Midbrain (tissue), 1 donor: ENCODE measurements at places on chromosomes 11 and 22.
A peak's percentile ranks its signal among the peaks of the same experiment; 100 is the strongest.

GRCh38 chr11:76152741-76153570 is 53.3 kb downstream of the WNT11 start:
- DNase-seq = no peak

DNA sequence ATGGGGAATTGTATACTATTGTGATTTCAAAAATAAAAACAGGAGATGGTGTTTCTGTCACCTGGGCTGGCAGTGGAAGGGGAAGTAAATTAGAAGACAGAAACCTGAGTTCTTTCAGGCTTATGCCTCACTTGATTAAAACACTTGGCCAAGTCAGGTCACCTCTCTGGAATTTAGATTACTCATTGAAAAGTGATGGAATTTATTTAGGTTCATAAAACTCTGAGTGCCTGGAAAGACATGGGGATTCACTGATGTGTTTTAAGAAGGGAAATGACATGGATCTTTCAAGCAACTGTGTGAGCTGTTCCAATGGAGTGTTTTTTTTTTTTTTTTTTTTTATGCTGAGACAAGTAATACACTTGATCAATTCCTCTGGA is 400.1 kb downstream of the TMEM135 start:
- DNase-seq = no peak

DNA sequence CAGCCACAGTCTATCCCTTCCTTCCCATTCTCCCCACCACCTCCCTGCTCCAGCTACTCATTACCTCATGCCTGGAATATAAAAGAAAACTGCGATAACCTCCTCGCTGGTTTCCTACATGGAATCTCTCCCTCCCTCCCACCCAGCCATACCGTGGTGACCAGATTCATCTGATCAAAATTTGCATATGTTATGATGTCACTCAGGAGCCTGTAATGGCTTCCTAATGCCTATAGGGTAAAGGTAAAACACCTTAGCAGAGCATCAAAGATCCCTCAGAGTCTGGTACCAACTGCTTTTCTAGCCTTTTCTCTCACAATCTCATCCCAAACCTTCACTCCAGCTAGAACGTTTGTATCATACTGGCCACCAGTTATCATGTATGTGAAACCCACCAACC is 19.6 kb downstream of the RTN4RL2 start:
- no peak for DNase-seq

DNA sequence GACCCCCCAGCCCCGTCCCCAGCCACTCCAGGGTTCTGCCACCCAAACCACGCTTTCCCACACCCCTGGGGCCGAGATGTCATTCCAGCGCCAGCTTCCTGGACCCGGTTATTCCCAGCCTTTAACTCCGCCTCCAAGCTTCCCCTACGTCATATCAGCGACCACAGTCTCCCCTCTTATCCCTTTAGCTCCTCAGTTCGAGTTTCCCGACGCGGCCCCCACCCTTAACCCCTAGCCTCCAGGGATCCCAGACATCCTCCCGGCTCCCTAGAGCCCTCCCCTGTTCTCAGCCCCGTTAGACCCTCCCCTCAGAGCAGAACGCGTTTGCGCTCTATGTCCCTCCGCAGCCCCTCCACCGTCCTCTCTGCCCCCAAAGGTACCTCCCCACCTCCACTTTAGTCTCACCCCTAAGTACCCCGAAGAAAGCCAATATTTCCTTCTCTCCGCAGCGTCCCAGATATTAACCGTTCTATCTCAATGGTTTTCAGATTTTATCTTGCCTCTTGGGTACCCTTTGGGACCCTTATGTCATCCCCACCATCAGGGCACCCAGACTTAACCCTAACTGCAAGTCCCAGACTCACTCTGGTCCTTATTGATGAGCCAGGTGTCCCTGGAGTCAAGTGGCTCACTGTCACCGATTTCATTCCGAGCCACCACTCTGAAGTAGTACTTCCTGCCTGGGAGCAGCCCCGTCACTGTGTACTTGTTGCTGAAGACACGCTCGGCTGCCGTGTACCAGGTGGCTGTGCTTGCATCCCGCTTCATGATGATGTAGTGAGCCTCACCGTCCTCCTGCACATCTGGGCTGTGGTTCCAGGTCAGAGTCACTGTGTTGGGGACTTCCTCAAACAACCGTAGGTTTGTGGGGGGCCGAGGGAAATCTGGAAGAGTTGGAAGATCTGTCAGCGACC is 8.0 kb downstream of the TMEM86A start:
- no peak for DNase-seq

GRCh38 chr11:37087650-37088572 is 489.9 kb upstream of the RAG2 start:
- no peak for DNase-seq

- no peak for DNase-seq
Measured at GRCh38 chr11:9153651-9154050, 62.3 kb upstream of the SCUBE2 start.

GRCh38 chr11:128552783-128553661 is 34.3 kb downstream of the ETS1 start:
- DNase-seq = peak; percentile 85

DNA sequence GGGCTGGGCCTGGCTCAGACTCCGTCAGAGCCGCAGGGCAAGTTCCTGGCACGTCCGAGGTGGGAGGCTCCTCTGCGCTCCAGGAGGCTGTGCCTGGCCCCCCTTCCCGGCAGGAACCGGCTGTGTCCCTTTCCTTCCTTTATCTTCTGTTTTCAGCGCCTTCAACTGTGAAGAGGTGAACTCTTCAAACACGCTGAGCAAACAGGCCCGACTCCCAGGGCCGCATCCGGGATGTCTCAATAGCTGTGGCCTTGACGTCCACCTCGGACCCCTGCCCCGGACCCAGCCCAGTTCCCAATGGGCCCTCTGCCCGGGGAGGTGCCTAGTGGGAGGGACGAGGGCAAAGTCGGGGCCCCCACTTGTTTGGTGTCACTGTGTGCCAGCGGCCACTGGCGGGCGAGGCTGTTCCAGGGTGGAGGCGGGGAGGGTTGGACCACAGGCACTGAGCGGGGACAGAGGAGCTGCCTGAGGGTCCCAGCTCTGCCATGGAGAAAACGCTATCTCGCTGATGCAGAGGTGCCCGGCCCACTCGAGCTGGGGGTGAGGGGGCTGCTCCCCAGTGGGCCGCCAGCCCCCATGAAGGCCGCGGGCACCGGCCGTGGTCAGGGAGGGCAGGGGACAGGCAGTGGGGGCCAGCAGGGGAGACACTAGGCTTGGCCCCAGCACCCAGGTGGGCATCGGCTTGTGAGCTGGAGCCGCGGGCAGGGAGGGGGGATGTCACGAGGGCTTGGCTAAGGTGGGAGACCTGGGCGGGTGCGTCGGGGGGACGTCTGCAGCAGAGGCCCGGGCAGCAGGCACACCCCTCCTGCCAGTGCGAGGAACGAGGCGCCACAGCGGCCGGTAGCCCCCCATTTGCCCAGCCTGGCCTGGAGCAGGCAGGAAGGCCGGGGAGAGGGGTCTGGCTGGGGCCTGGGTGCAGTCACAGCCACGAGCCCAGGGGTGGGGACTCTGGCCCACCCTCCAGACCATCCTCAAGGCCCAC is 2.7 kb upstream of the MUC5B start:
- no peak for DNase-seq

DNA sequence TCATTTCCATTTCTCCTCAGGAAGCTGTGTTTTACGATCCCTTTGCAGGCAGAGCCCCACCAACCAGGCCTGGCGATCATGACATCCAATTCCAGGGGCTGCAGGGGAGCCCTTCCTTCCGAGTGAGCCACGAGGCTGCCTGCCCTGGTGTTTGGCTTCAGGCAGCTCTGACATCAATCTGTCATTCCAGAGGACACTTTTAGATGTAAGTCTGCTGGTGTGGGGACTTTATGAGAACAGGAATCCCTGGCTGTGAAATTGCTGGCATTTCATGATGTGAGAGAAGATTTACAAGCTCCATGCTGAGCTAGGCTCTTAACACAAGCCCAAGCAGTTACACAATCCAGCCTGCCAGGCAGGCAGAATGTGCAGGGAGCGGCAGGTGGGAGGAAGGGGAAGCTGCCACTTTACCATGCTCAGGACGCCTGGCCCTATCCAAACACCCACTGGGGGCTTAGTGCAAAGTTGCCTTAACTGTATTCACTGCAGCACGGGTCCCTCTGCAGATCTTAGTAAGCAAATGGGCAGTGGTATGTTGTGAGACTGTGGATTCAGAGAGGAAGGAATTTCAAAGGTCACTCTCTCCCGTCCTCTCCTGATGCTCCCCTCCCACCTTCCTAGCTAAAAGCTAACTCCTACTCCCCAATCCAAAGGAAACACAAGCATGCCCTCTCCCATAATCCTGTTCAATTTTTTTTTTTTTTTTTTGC is 43.4 kb upstream of the MICAL2 start:
- no peak for DNase-seq

DNA sequence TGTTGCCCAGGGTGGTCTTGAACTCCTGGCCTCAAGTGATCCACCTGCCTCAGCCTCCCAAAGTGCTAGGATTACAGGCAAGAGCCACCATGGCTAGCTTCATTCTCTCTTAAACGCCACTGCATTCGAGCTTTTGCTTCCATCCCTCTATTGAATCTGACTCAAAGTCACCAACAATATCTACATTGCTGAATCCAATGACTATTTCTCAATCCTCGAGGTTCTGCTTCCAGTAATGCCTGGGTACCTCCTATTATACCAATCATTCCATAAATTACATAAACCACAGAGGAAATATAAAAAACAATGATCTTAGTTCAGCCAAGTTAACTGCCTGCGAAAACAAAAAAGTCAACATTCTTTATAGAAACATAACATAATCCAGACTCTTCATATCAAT is 11.9 kb upstream of the NXF1 start:
- no peak for DNase-seq

GRCh38 chr22:40040927-40041326 is 46.2 kb downstream of the FAM83F start:
- DNase-seq = peak; percentile 3

GRCh38 chr22:48224332-48224731 is 1461.9 kb downstream of the TBC1D22A start:
- no peak for DNase-seq

DNA sequence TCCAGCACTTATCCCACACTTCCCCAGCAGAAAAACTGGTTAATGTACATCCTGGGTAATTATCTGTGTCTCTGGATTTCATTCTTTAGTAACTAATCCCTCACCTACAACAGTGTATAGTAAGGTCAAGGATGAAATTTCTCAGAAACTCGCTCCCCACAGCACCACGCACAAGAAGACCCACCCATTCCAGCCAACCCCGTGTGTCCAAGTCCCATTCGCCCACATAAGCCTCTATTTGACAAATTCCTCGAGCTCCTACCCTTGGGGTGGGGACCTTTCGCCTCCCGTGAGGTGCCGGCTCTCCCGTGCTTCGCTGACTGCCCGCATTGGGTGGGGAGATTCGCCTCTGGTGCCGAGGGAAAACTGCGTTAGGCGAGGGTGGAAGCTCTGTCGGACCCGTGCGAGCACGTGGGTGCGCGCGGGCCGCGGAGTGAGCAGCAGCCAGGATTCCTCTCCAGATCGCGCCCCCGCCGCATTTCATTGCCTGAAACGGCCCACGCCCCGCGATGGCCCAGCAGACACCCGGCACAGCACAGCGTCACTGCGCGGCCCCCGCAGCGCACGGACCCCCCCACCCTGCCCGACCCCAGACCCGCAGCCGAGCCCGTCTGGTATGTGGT is 866 bp downstream of the EXPH5 start:
- no peak for DNase-seq

DNA sequence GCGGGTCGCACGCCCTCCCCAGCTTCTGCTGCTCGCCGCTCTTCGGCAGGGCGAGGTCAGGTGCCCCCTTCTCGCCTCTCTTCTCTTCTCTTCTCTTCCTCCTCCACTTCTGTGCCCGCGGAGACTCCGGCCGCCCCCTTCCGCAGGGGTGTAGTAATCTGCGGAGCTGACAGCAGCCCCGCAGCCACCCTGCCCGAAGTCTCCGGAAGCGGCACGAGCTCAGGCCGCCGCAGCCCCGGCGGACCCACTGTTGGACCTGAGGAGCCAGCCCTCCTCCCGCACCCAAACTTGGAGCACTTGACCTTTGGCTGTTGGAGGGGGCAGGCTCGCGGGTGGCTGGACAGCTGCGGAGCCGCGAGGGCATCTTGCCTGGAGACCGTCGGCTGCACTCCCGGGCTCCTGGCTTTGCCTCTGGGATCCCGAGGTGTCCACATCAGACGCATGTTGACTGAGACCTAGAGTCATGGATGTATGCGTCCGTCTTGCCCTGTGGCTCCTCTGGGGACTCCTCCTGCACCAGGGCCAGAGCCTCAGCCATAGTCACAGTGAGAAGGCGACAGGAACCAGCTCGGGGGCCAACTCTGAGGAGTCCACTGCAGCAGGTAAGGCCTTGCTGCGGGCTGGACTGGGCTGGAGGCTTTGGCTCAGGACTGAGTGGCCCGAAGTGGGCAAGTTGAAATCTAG is 486 bp downstream of the STIM1 start:
- DNase-seq = no peak

DNA sequence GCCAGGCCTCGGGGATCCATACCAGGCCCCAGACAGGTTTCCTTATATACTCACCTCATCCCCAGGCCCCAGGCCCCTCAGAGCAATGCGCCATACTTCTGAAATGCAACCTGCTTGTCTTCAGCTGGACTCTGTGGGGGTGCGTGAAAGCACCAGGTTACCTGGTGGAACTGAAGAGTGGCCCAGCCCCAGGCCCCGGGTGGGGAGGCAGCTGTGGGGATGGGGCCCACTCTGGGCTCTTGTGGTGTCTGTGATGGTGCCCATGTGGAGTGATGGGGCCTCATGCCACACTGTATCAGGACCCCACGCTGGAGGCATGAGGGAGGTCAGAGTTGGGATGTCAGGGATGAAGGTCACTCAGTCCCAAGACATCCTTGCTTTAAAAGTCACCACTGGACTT is 999.0 kb downstream of the BRD1 start:
- no peak for DNase-seq

DNA sequence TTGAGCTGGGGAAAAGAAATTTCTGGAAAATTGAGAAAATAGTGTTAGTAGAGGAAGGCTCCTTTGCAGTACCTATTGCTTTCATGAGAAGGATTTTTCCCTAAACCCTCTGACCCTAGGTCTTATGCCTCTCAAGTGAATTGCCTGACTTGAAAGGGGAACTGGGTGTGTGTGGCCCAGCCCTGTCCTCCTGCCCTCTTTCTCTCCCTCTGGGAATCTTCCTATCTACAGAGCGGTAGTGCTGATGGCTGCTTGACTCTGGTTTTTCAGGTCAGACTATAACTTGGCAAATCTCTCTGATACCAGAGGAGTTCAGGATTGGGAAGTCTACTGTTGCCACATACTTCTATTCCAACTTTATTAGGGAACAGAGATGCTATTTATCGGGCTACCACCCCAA is 19.2 kb downstream of the CAVIN3 start:
- no peak for DNase-seq

GRCh38 chr11:88522624-88523385 is 185.3 kb upstream of the CTSC start:
- no peak for DNase-seq

GRCh38 chr11:121553806-121554205 is 101.0 kb upstream of the SORL1-AS1 start:
- no peak for DNase-seq
